ENCODE measurements at places on chromosomes 1 and 21.

DNA sequence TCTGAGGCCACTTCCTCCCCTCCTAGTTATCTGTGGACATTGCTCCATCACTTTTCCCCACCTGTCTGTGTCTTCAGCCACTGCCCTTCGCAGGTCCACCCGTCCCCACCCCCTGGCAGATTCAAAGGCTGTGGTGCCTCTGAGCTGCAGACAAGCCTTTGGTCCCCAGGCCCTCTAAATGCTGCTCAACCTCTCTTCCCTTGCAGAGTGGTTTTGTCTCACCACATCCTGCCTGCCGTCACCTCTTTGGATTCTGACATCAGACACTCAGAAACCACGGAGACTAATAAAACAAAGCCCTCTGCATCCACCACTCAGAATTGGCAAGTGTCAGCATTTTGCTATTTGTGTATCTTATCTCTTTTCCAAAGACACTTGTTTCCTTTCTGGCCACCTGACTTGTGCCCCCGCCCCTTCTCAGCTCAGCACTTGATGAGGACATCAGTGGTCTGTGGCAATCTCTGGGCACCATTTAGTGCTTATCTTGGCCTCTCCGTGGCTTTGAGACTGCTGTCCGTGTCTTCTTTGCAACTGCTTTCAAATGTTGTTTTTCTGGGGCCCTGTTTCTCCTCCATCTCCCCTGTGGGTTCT, 7.7 kb downstream of the CNIH3 start:
- DNase-seq: peak; percentile 96

- no peak for DNase-seq
Measured at GRCh38 chr21:38039369-38039768, 123.1 kb upstream of the KCNJ6 start.

GRCh38 chr1:93753791-93754763, 72.4 kb upstream of the BCAR3 start:
- DNase-seq: no peak

DNA sequence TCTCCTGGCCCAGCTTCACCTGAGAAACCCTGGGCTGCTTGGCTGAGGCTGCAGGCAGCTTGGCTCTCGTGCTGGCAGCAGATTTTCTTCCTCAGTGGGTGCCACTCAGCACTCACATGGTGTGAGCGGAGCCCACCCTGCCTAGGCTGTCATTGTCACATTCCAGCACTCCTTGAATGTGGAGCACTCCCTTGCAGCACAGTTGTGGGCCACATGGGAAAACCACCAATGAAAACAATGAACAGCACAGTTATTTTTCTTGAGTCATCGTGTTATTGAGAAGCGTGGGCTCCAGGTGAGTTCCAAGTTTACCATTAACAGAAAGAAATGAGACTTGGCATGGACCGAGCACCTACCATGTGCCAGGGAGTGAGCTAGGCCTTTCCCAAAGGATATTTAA, 27.2 kb upstream of the TRIM67 start:
- DNase-seq: no peak

GRCh38 chr21:42563261-42563660, 49.6 kb downstream of the SLC37A1 start:
- DNase-seq: no peak

DNA sequence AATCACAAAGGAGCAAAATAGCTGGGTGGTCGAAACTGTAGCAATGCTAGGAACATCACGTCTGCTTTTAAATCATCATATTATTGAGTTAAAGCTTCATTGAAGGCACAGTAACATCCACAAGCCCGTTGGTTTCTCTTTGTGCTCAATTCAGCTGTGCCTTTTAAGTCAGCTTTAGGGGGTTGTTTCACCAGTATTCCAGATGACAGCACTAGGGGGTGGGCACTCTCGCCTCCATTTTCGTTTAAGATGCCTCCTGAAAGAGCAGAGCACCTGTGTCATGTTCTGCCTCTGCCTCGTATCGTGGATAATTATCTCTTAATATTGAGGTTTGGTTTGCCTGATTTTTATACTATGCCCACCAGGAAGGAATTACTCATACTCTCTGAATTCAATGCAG, 139.8 kb upstream of the PTBP2 start:
- DNase-seq: no peak

DNA sequence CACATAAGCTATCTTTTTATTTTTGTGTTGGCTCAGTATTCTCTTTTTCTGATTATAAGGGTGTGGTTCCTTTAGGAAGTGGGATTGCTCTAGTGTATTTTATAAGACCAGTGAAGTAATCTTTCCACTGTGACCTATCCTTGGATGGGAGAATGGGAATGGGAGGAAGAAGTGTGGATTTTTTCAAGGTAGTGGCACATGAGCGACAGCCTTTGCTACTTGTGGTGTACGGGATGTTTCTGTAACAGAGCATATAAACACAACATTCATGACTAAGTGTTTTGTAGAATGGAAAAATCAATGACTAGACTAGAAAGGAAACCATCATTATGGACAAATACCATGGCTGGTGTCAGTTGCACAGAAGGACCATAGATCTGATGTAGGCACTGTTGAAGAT, 209.6 kb downstream of the GIPC2 start:
- no peak for DNase-seq

DNA sequence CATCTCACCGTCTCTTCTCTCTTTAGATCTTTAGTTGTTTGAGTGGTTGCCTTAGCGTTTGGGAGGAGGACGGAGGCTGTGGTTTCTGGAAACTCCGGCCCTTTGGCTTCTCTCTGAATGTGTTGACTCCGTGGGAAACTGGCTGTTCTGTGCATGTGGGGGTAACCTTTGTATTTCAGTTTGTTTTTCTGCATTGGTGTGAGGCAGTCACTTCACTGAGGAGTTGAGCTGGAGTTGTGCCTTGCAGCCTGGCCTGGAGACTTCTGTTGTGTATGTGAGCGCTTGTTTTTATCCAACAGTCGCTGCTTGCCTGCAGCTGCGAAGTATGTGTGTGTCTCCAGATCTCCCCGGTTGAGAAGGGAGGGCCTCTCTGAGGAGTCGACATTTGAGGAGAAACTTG, 33.6 kb downstream of the CLDN14 start:
- DNase-seq: no peak

DNA sequence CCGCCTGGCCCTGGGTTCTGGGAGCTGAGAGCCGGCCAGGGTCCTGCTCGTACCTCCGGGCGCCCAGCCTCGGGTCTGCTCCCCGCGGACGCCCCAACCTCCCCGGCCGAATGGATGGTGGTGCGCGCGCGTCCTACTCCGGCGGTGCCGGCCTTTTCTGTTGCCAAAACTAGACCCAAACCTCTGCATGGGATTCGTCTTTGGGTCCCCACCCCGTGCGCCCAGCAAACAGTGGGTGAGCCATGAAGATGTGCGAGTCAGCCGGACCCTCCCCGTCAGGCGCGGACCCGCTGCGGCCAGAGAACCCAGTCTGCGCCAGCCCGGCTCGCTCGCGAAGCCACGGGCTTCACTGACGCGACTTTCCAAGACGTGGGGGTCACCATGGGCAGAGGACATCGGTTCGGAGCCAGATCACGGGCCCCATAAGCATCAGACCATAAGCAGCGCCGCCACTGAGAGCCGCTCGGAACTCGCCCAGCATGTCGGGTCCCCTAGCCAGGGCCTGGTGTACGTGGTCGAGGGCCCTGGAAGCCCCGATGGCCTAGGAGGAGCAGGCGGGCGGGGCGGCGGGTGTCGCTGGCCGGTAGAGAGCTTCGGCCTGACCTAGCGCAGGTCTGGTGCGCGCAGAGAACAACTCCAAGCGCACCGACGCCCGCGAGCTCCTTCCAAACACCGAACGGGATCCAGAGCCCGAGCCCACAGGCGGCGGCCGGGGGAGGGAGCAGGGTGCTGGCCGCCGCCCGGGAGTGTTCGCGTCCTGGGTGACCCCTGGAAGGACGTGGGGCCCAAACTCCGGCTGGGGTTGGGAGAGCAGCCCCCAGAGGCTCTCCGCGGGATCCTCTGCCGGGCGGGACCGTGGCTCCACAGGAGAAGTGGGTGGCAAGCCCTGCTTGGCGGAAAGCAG, 1.0 kb upstream of the TP73 start:
- no peak for DNase-seq

DNA sequence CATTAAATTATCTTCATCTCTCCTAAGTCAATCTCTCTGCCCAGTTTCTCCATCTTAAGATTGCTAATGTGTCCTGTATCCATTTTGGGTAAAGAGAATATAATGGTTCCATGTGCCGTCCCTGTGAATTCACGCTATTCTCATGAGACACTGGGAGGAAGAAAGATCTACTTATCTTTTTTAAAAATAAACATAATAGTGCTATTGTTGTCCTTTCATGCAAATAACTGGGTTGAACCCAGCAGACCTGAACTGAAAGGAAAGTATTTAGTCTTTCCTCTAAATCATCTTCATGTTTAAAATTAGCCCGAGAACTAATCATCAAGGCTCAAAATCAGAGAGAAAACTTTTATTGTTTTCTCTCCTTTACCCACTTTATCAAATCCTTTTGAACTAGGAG, 22.4 kb downstream of the SLAMF1 start:
- DNase-seq: no peak

Measured in activated CD8-positive, alpha-beta memory T cell treated with anti-CD3 and anti-CD28 coated beads, Interleukin-2, amount 10 ng/mL, durations not matched to agents 7 days and 5 days (primary cell).